ENCODE measurements at places on chromosomes 4 and X.

GRCh38 chr4:150224896-150225591 is 146.8 kb downstream of the DCLK2 start:
- DNase-seq = peak; percentile 98

DNA sequence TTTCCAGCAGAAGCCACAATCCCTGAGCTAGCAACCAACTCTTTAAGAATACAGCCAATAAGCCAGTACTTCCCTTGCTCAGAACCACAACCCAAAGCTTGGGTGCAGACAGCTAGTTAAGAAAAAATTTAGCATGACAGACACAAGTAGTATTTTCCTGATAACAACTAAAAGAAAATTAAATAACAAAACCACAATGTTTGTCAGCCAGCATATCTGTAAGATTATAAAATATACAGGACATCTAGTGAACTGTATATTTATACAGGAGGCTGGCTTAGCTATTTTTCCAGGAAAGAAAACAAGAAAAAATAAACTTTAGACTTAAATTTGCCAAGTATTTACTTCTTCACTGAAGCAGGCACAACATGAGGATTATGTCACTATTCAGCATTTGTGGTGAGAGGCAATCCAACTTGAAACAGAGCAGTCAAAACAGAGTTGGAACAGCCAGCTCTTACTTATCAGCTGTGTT is 6.6 kb downstream of the PF4V1 start:
- no peak for DNase-seq

- DNase-seq = no peak
These were observed 60.8 kb upstream of the MID1 start for GRCh38 chrX:10681167-10681566.

DNA sequence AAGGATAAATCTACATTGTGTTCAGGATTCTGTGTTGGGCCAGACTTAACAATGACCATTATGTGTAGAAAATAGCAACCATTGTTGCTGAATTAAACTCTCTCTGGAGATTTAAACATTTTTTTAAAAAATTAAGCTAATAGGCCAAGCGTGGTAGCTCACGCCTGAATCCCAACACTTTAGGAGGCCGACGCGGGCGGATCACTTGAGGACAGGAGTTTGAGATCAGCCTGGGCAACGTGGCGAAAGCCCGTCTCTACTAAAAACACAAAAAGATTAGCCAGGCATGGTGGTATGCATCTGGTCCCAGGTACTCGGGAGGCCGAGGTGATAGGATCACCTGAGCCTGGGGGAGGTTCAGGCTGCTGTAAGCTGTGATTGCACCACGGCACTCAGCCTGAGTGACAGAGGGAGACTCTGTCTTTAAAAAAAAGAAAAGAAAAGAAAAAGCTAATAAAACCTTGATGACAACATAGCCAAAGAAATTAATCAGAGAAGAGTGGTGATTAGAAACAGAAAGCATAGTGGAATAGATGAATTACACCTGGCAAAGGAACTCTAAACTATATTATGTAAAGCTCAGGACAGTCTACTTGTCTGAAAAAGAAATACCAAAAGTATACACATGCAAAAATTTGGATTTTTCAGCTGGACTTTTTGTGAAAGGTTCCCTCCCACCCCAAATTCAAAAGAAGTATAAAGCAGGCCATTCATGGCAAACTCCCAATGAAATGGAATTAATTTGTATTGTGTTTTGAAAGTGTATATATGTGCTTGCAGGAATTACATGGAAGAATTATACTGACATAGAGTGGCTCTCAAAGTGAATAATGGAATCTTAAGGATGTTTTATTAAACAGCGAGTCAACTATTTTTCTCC is 21.9 kb downstream of the PLS3 start:
- no peak for DNase-seq

- no peak for DNase-seq
These were observed 568.6 kb upstream of the BOD1L1 start for GRCh38 chr4:14196131-14196530.

DNA sequence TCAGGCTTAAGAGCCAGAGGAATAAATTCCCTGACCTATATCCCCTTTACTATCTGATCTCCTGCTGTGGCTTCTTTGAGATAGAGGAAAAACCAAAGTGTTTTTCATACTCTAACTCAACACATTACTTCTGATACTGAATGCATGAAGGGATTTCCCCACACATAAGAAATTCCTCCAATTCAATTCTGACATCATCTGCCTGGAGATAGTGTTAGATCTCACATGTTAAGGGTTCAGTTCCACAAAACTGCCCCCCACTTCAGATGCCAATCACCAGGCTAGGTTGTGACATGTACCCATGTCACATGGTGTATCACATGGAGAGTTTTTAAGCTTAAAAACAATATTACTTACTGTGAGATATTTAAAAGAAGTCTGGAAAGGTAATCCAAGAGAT is 46.8 kb downstream of the GSTCD start:
- no peak for DNase-seq

DNA sequence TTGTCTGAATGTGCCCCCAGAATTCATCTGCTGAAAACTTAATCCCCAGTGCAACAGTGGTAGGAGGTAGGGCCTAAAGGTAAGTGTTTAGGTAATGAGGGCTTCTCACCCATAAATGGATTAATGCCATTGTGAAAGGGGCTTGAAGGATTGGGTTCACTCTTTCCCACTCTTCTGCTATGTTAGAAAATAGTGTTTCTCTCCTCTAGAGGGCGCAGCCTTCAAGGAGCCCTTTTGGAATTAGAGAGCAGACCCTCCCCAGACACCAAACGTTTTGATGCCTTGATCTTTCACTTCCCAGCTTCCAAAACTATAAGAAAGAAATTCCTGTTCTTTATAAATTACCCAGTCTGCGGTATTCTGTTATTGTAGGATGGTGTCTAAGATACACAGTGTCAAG is 706.4 kb downstream of the SMARCA1 start:
- no peak for DNase-seq

GRCh38 chr4:113825272-113825671 is 63.7 kb upstream of the CAMK2D start:
- no peak for DNase-seq

- DNase-seq = no peak
These were observed 511.3 kb upstream of the PCDH7 start for GRCh38 chr4:30208731-30209435.

GRCh38 chr4:158535130-158535614 is 13.5 kb downstream of the RXFP1 start:
- no peak for DNase-seq

- DNase-seq = no peak
These were observed 104.6 kb upstream of the LRPAP1 start for GRCh38 chr4:3636646-3637320.

DNA sequence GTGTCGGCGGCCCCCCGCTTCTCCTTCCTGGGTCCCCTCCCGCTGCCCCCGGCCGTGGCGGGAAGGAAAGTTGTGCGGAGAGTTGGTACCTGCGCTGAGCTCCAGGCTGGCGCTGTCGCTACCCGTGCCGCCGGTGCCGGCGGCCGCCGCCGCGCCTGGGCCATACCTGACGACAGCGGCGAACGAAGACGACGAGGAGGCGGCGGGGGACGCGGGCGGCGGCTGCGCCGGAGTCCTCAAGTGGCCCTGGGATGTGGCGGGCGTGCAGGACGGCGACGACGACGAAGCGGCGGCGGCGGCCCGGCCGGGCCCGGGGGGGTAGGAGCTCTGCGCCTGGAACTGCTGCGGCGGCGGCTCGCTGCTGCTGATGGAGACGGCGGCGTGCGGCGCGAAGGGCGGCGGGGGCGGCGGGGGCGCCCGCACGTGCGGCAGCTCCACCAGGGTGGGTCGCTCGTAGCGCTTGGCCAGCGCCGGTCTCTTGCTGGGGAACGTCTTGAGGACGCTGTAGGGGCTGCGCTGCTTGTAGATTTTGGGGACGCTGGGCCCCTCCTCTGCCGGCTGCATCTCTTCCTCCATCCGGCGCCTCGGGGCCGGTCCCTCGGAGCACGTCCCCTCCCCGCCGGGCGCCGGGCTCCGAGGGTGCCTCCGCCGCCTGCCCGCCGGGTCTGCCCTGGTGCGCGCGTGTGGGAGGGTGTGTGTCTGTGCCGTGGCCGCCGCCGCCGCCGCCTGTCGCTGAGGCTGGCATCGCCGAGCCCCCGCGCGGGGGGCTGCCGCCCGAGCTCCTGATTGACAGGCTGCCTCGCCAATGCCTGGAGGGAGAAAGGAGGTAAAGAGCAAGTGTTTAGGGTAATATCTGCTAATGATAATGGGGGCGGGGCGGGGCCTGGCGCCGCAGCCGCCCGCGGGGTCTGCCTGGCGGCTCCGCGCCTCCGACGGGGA is 618 bp downstream of the BEND4 start:
- DNase-seq = no peak

DNA sequence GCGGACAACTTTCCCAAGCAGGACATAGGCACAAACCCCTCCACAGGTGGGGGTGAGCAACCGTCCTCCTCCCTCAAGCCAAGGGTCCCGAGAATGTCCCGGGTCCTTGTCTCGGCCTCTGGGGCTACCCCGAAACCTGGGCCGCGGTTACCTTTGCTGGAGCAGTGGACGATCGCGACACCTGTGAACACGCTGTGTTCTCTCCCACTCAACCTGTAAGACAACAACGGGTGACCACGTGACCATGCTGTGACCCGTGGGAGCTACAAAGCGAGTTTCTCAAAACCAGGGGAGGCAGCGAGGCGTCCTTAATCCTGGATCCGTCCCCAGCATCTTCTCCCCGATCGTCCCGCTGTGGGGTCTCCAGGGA is 17.9 kb downstream of the ASMTL start:
- no peak for DNase-seq

DNA sequence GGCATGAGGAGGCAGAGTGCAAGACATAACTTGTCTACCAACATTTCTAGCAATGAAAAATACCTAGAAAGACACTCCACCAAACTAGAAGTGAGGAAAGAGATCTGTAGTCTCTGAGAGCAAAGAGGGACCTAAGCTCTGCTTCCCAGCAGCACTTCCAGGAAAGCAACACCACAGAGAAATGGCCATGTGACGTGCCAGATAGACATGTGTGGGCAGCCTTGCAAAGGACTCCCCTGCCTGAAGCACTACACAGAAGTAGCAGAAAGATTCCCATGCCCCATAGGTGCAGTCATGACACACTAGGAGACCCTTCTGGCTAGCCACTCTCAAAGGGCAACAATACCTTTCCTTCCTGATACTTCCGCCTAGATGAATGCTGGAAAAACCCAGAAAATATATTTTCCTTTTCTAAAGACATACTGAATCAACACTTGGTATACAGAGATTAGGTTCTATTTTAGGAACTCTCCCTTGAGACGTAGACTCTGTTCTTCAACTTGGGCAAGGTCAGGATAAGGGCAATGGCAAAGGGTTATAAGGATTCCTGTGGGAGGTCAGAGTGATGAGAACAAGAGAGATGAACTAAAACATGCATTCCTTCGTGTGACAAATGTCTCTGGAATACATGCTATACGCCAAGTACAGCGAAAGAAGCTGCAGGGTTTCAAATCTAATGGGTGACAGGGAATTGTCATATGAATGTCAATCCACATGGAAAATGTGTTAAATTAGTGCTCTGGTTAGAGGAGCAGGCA is 187.5 kb upstream of the ETNPPL start:
- DNase-seq = no peak

- no peak for DNase-seq
These were observed 63.4 kb upstream of the MAB21L2 start for GRCh38 chr4:150518559-150518958.

DNA sequence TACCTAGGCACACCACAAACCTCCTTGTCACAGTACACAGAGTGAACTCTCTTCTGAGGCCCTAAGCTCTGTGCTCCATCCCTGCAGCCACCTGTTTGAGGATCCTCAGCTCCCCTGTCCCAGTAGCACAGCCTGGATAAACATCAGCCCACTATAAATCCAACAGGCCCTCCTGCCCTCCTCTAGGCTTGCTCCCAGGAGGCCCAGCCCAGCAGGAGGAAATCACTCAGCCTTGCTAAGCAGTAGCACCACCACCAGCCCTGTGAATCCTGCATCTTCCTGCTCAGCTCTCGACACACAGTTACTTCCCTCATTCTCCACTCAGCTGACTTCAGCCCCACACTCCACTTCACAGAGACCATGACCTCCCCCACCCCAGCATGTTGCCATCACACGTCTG is 273.9 kb downstream of the BCOR start:
- no peak for DNase-seq

DNA sequence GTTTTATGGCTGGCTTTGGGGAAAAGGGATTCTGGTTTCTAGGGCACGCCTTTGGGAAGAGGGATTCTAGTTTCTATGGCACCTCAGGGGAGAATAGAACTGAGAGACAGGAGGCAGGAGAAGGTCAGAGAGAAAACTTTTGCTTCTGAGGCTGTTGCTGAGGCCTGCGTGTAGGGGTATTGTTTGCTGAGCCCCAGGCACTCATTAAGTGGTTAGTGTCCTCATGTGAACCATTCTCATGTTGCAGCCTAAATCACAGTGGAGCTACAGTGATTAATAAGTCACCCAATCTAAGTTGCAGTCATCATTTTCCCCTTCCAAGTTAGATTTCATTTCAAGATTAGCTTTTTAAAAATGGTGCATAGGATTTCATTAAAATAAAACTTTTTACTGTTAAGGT is 29.0 kb downstream of the VCX3A start:
- no peak for DNase-seq

DNA sequence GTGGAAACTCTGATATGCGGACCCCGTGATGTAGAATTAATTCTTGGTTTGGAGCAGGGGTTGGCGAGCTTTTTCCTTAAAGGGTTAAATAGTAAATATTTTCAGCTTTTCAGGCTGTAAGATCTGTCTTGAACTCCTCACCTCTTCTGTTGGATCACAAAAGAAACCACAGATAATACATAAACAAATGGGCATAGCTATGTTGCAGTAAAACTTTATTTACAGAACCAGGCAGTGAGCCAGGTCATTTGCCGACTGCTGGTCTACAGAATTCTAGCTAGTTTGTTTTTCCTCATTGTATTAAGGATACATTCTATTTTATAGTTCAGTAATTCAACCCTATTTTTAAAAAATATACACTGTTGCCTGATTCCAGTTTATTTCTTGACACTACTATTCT is 116.6 kb downstream of the PAPSS1 start:
- DNase-seq = no peak

DNA sequence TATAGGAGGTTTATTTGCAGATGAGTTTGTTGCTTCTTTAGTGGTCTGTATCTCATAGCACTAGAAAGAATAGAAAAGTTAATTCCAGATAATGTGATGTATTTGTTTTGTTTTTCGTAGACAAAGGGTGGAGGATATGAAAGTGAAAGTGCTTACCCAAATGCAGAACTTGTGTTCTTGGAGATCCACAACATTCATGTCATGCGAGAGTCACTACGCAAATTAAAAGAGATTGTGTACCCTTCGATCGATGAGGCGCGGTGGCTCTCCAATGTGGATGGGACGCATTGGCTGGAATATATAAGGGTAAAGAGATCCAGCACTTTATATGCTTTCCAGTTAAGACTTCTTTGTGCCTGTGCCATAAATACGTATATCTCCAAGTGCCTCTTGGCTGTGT is 43.3 kb downstream of the MTMR1 start:
- no peak for DNase-seq

- no peak for DNase-seq
These were observed 12.1 kb downstream of the FGD1 start for GRCh38 chrX:54483946-54484345.

DNA sequence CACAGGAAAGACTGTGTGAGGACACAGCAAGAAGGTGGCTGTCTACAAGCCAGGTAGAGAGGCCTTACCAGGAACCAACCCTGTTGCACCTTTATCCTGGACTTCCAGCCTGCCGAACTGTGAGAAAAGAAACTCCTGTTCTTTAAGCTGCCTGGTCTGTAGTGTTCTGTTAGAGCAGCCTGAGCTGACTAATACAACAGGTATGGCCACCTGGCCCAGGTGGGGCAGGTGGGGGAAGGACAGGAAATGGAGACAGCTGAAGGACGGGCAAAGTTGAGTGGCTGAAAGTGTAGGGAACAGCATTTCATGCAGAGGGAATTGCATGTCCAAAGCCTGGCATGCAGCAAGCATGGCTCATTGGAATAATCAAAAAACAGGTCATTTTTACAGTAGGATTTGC is 35.1 kb downstream of the CYTL1 start:
- no peak for DNase-seq

Data from BJ (cell line).